Astrocyte of the hippocampus (primary cell): ENCODE measurements at places on chromosomes 16 and 17.

- no peak for DNase-seq
These were observed 46.7 kb downstream of the ACTG1 start for GRCh38 chr17:81465910-81466309.

DNA sequence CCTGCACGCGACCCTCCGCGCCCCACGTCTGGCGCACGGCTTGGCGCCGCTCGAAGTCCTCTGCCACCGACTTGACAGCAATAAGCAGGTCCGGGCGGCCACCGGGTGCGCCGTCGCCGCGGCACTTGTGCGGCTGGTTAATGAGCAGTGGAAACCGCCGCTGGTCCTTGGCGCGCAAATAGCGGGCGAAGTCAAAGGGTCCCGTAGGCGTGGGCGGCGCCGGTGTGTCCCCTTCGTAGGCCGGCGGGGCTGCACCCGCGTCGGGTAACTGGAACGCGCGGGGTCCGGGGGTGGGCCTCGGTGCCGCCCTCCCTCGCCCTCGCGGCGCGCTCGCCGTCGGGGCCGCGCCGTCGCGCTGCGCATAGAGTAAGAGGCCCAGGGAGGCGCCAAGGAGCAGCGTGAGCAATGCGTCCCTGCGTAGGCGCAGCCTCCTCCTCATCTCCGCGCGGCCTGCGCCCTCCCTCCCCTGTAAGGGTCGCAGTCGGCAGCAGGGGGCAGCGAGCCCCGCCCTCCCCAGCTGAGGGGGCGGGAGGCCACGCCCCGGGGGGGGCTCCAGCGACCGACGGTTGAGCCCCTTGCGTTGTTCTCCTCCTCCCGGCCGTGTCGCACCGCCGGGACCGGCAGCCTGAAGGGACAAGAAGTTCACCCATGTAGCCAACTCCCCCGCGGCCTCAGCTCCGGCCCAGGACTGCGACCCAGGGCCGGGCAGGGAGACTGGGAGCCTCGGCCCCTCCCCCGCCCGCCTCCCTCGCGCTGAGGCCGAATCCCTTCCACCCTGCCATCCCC lies 558 bp downstream of the B3GNT9 start:
- peak; percentile 71 for DNase-seq

- DNase-seq, result peak; percentile 32
These were observed 3.2 kb downstream of the OR2C1 start for GRCh38 chr16:3358871-3359270.

DNA sequence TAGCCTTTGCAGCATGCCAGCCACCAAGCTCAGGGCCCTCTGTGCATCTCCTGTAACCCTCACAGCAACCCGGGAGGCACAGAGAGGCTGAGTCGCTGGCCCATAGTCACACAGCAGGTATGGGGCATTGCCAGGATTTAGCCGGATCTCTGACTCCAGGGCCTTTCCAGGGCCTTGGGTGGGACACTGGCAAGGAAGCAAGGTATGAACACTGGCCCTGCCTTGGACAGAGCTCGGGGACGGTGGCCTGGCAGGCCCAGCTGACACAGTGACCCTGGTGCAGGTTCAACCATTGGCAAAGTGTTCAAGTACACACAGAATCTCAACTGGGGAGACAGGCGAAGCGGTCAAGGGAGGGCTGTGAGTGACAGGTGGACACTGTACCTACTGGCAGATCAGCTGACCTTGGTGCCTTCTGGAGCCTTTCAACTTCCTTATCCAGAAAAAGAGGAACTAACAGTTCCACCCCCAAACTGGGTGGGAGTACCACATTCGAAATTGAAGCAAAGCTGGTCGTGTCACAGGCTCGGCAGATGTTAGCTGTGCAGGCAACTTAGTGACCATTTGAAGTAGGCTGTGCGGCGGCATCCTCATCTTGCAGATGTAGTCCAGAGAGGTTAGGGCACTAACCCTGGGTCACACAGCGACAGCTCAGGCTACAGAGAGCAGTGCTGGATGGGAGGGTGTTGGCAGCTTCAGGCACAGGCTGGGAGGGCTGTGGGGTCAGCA lies 287.4 kb downstream of the SEC14L1 start:
- no peak for DNase-seq

GRCh38 chr17:59106463-59107305 lies at the start of gene TRIM37:
TSS of gene TRIM37 (minus strand) at chr17:59106880. CDS start at chr17:59106461, 419 bp downstream.
- DNase-seq, result peak; percentile 100

DNA sequence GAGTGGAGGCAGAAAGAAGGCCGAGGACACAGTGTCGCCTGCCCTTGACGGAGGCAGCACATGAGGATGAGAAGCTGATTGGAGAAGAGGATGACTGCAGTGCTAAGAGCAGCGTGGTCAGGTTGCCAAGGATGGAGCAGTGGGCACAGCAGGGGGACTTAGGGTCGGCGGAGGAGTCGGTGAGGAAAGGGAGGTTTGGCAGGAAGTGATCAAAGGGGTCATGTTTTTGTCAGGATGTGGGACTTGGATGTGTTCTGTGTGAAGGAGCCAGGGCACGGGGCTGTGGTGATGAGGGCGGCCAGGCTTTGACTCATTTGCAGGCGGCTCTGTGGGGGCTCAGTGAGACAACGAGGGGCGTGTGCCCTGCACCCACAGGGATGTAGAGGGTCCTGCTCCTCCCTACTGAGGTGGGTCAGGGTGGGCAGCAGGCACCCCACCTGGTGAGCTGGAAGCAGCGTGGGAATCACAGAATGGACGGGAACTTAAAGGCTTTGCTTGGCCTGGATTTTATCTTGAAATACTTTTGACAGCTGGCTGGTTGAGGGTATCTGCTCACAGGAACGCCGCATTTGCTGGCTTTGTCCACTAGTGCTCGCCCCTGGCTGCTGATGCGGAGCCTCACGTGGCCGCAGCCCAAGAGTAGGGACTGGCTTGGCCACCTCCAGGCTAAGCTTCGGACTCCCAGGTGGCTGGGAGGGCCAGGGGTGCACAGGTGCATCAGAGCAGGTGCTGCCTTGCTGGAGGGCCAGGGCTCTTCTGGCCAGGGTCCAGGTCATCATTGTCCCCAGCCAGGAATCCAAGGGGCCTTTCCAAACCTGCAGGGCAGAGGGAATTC lies 6.0 kb downstream of the MPG start:
- DNase-seq, result no peak

DNA sequence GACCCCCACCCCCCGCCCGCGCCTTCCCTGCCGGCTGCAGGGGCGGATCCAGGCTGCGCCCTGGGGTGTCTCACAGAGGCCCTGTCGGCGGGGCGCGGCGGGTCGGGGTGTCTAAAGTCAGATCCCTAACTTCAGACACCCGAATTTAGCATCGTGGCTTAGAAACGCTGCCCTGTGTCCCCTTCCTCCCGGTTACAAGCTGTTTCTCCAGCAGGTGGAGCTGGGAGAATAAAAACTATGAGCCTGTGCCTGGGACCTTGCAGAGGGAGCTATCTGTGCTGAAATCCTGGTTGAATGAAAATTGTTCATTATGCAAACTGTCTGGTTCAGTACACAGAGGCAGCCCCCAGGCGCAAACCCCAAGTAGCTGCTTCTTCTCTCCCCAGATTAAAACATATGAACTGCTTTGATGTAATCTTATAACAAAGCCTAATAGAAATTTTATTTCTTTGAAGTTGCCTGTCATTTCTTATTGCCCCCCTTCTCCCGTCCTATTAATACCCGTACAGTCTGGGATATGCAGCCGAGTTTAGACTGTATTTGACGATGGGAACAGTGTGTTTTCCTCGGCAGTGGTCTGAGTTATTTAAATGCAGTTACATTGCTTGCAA lies 79.0 kb downstream of the RPA1 start:
- peak; percentile 86 for DNase-seq

- no peak for DNase-seq
These were observed 83.7 kb upstream of the CLEC18B start for GRCh38 chr16:74505011-74505410.

DNA sequence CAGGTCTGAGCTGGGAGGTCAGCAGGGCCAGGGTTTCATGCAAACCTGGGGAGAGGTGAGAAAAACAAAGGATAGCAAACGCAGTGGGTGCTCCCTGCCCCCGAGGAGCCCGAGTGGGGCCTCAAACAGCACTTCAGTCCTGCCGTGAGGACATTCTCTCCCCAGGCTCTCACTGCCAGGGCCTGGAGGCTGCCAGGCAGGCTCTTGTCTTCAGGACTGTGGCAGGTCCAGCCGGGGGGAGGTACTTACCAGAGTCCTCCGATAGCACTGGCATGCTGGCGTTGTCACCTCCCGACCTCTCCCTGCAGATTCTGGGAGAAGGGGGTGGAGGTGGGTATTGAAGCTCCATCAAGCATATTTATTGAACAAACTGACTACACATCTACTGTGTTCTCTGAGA lies 1.3 kb downstream of the MPP3 start:
- no peak for DNase-seq

GRCh38 chr17:46121165-46121764 lies 72.0 kb downstream of the KANSL1 start:
- DNase-seq, result no peak

DNA sequence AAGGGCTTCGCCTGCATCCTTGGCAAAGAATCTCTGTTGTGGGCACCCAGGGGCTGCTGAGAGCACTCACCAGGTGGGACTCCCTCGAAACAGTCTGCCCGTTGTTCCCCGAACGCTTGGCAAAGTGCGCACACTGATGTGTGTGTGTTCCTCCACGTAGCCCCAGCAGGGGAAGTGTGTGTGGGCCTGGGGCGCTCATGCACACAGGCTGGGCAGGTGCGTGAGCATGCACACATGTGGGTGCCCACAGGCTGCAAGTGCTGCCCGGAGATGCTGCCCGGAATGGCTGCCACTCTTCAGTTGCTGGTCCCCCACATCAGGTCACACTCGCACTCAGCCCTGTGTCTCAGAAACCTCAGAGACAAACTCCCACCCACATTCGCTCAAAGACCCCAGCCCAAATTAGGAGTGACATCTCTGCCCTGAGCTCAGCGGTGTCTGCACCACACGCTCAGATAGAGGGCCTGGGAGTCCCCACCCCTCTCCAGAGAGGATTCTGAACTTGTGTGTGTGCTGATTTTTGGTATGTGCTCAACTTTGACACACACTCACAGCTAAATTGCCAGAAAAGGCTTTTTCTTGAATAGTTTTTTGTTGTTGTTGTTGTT lies 119.4 kb downstream of the MGAT5B start:
- no peak for DNase-seq
